CD4-positive, alpha-beta T cell (primary cell): ENCODE measurements at places on chromosomes 7 and 10. TPM values are rescaled to one million over a fixed set of nuclear protein-coding genes. Genes with fewer than 3 reads are reported as not detected.

FBXO24 gene
- 0.66 TPM for total RNA-seq

TAS2R41 gene
- total RNA-seq: 0.69 TPM

PLAC9 gene
- not detected for total RNA-seq

CHST12 gene
- total RNA-seq: 6.6 TPM

GDF2 gene
- total RNA-seq: not detected

TMEM139 gene
- 0.27 TPM for total RNA-seq

WNT2 gene
- total RNA-seq: not detected

TBC1D12 gene
- 0.27 TPM for total RNA-seq

DNA sequence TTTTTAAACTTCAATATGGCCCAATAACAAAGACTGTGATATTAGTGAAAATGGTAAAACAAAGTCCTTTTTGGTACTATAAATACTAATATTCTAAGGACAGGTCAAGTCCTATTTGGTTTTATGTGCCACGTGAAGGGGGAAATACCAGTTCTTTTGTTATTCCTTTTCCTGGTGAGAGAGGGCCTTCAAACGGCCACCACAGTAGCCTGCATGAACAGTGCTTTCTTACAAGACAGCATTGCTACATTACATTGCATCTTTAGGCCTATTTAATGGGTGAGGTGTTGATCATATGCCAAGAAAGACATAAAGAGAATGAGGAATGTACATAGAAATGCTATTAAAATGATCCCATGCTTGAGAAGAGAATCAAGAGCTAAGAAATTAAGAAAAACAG lies 214.8 kb downstream of the LRRTM3 start:
- no peak for DNase-seq

GRCh38 chr7:8490391-8491045 lies 57.1 kb downstream of the NXPH1 start:
- DNase-seq: no peak

- DNase-seq: no peak
Observed at GRCh38 chr7:128734890-128735289, 4.3 kb upstream of the CALU start.

DNA sequence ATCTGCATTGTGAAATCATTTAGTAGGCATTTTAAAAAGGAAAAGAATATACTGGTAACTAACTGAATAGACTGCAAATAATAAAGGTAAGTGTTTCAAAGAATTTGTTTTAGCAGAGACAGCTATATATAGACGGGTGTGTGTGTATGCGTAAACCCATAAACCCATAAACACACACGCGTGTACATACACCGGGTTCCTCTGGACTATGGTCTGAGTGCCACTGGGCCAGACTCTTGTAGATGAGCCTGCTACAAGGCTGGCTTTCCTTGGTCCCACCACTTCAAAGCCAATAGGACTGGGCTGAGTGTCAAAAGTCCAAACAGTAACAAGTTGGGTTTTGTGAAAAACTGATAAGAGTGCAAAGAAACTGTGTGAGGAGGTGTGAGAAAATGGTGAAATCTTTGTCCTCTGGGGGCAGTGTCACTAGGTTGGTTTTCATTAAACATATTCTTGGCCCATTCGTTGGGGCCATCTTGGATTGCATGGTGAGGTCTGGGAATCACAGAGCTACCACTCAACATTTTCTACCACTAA lies 39.8 kb downstream of the GNA12 start:
- DNase-seq: no peak

DNA sequence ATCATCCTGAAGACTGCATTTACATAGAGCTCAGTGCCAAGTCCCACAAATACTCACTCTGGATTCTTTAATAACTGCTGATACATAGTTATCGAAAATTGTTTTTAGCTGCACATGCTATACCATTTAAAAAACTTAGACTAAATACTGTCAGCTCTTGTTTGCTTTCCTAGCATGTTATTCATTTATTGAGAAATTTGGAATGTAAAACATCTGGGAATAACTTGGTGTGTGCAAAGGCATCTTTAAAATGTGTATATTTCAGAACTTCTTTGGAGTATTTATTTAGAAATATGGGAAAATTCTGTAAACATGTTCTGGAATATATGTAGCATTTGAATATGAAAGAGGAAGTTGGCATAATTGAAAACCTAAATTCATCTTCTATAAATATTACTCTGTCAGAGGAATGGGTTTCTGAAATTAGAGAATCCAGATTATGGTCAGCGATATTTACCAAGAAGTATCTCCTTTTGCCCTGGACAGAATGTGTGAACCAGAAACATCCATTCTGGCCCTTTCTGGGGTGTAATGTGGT lies 119.7 kb downstream of the ARID5B start:
- no peak for DNase-seq

DNA sequence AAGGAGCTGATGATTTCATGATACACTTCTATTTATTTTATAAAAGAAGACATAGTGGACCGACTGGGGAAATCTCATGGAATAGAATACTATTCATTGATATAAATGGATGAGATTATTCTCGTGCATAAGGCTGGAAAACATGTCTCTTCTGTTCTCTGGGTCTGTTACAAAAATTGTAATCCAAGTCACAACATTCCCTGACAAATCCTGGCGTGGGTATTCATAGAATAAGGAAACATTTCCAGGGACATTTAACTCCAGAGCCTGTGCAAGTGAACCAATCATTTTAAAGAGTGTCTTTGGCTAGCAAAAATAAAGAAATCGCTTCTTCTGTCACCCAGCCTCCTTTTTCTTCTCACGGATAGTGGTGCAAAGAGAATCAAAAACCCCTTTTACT lies 1148.5 kb upstream of the AUTS2 start:
- no peak for DNase-seq

- no peak for DNase-seq
Observed at GRCh38 chr7:73533742-73534141, 11.6 kb upstream of the BAZ1B start.

- DNase-seq: no peak
Observed at GRCh38 chr7:121605317-121605680, 209.2 kb upstream of the FAM3C start.

GRCh38 chr7:50605059-50605458 lies 39.9 kb upstream of the DDC start:
- DNase-seq: no peak

GRCh38 chr7:96347471-96347870 lies 25.6 kb upstream of the SLC25A13 start:
- DNase-seq: no peak

GRCh38 chr10:49079499-49079898 lies 35.8 kb downstream of the VSTM4 start:
- no peak for DNase-seq

DNA sequence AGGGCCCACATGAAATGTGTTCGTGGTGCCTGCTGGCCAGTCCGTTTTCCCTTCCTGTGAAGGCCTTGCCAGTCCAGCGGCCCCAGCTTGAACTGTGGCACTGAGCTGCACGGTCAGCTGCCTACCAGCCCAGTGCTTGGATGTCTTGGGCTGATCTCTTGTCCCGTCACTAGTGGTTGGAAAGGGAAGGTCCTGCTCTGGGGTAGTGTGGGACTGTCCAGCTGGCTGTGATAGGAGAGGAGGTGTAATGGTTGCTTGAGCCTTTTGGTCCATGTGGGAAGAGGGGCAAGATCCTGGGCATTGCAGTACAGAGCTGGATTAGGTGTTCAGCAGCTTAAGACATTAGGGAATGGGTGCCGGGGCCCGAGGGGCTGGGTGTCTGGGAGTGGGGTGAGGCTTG lies 15.0 kb downstream of the BUD23 start:
- no peak for DNase-seq

- DNase-seq: no peak
Observed at GRCh38 chr10:95782318-95782717, 26.4 kb downstream of the ENTPD1 start.

- DNase-seq: peak; percentile 70
Observed at GRCh38 chr7:7157177-7157886, 25.0 kb upstream of the C1GALT1 start.

DNA sequence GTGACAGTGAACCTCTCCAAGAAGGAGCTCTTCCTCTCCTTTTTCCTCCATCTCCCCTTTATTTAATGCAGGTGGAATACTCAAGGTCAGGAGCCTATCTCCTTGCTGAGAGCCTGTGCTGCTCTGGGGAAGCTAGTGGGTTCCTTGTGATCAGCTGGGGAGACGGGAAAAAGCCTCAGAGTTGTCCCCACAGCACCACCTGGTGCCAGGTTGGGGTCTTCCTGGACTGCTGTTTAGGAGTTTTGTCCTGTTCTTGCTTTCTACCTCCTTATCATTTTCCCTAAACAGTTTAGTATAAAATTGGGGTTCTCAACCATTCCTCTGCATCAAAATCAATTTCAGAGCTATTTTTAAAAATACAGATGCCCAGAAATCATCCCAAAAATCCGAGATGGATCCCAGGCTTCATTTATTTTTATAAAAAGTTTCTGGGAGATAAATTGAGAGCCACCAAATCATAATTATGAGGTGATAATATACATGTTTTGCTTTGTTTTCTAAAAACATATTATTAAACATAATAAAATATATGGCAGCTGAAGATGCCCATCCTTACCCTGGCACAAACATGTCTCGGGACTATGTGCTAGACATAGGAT lies 44.3 kb downstream of the MACC1 start:
- peak; percentile 6 for DNase-seq

GRCh38 chr7:66043681-66044497 lies 31.7 kb upstream of the ASL start:
- peak; percentile 3 for DNase-seq

- no peak for DNase-seq
Observed at GRCh38 chr7:91596287-91596686, 284.2 kb downstream of the MTERF1 start.

DNA sequence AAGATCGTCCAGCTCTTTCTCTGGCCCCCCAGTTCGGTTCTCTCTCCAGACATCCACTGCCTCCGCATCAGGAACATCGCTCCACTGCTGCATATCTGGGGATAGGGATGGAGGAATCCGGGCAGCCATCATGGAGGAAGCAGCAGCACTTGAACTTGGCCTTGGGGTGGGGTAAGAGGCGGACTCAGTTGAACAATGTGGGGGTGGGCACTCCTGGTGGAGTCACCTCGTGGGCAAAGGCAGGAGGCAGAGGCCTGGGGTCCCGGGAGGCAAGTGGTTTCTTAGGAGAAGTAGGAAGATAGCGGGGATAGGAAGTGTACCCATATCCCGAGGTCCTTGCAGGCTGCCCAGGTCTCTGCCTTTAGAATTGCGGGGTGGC lies 98.3 kb downstream of the CHST15 start:
- peak; percentile 21 for DNase-seq

DNA sequence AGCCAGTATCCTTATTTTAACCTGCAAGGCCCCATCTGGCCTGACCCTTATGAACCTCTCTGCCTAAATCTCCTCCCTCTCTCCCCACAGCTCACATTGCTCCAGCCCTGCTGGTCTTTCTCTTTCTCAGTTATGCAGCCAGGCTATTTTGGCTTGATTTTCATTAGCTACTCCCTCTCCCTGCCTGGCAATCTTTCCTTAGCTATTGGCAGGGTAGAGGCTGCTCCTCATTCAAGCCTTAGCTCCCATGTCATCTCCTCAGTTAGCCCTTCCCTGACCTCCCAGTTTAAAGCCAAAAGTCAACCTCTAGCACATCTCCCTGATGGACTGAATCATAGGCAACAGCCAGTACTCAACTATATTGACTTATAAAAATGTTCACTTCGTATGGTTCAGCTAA lies 214.4 kb upstream of the CELF2 start:
- DNase-seq: no peak

GRCh38 chr10:7458556-7458955 lies 47.7 kb upstream of the SFMBT2 start:
- no peak for DNase-seq

GRCh38 chr7:40470091-40470592 lies 335.3 kb downstream of the SUGCT start:
- DNase-seq: no peak

DNA sequence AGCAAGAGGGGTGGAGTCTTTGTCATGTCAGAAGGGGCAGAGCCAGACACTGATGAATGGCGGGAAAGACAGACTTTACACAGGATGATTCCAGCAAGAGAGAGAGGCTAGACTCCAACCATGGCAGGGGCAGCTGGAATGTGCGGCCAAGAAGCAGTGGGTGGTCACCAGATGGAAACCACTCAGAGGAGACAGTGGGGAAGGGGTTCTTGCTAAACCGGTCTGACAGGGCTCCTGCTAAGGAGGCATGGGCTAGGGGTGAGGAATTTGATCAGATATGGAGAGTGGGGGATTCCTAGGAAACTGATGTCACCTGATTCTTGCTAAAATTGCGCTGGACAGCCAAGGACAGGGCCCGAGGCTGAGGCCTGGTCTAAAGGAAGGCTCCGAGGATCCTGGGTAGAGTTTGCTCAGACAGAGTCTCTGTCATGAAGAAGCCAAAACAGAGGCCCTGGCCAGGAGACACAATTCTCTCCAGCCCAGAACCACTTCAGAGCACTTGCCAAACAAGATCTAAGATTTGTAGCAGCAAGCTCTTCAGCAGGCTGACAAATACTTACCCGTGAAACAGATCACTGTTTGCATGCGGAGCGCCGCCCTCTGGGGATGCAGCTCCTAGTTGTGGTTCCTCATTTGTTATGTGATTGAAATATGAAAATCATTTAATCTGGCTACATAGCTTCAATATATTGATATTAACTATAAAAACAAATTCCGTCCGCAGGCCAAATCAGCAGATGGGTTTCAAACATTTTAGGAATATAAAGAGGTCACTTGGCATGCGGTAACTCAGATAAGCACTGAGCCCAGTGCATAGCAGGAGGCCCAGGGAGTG lies 377.0 kb downstream of the TCERG1L start:
- no peak for DNase-seq

GRCh38 chr10:127694580-127695193 lies 42.3 kb upstream of the FOXI2 start:
- DNase-seq: no peak

- DNase-seq: no peak
Observed at GRCh38 chr7:127239814-127240213, 12.9 kb downstream of the GRM8 start.

GRCh38 chr10:83536426-83536825 lies 602.9 kb upstream of the GHITM start:
- DNase-seq: no peak

DNA sequence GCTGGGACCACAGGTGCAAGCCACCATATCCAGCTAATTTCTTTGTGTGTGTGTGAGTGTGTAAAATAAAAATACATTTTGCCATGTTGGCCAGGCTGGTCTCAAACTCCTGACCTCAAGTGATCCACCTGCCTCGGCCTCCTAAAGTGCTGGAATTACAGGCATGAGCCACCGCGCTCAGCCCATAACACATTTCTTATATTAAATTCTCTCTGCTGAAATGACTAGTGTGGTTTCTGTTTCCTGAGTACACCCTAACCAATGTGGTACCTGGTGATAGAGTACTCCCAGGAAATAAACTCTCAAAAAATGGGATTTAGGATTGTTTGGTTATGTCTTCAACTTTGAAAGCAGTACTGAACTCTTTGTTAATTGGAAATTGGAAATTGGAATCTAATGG lies 19.4 kb upstream of the FHIP2A start:
- DNase-seq: no peak

DNA sequence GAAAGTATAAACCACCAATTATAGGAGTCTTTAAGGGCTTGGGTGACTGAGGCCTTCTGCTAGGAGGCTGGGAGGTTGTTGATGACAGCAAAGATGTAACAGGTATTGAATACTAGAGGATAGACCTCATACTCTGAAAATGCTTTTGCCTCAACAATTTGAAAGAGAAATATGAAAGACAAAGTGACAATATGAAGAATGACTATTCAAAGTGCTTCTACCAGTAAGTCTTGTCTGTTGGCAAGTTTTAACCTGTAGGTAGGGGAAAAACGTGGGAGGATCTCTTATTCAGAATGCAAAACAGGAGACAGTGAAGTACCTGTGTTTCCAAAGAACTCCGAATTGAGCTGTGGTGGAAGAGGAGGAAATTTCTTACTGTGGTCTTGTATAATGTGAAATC lies 38.2 kb downstream of the GBF1 start:
- DNase-seq: no peak

- peak; percentile 59 for DNase-seq
Observed at GRCh38 chr7:2863461-2864066, 19.5 kb upstream of the GNA12 start.

GRCh38 chr10:33666686-33667480 lies 332.4 kb upstream of the NRP1 start:
- DNase-seq: no peak
